ENCODE measurements at places on chromosomes 13 and 19.

DNA sequence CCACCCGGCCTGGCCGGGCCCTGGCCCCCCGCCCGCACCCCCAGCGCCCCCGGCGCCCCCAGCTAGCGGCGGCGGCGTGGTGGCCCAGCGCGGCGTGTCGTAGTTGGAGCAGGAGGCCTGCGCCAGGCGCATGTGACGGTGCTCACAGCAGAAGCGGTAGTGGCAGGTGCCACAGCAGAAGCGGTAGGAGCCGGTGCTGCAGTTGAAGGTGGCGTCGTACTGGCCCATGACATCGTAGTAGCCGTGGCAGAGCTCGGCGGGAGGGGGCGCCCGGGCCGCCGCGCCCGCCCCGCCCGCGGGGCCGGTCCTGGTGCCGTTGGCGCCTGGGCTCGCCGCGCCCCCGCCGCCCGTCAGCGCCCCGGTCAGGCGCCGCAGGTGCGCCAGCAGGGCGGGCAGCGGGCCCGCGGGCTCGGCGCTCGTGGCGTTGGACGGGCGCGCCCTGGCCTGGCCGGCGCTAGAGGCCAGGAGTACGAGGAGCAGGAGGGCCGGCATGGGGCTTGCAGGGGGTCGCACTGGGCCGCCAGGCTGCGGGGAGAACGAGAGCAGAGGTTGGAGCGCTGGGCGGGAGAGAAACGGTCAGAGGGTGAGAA lies 633 bp downstream of the SHISA7 start:
- DNase-seq: no peak

DNA sequence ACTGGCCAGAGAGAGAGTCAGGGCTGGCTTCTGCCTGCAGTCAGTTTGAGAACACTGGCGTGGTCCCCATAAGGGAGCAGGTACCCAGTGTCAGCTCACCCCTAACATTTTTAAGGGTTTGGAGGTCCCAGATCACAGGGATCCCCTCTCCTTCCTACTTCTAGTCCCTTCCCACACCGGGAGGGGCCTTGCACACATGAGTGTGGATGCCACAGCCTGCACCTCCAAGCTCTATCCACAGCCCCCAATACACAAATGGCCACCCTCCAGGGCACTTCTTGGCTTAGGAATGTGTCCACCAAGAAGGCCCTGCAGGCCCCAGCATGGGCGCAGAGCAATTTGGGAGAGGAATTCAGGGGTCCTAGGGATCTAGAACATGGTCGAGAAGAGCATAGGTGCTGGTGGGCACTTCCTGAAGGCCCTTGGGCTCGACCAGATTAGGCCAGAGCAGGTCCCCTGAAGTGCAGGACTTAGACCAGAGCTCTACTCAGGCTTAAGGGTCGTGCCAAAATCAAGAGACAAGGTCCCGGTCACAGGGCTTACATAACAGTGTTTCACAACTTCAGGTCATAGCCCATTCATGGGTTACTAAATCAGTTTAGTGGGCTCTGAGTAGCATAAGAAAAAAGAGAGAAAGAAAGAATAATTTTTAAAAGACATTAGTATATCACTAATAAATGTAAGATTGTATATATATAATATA lies 16.0 kb downstream of the FXYD5 start:
- DNase-seq: no peak

- peak; percentile 35 for DNase-seq
These were observed 263.0 kb downstream of the KLF12 start for GRCh38 chr13:73870970-73871935.

DNA sequence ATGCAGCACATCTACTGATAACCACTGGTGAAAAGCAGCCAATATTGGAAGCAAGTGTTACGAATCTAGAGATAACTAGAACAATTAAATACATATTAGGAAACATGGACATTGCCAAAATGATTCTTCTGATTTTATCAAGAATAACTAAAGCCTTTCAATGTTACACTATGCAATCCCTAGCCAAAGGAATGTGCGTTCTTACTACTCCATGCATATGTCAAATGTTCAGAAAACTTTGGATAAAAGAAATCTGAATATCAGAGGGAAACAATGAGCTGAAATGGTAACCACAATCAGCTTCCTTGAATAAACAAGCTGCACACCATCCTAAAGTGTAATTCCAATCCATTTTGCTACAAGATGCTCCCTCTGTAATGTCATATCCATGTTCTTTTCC lies 951 bp upstream of the POSTN start:
- no peak for DNase-seq

- no peak for DNase-seq
These were observed 35.0 kb upstream of the TNFSF11 start for GRCh38 chr13:42538996-42539395.

GRCh38 chr19:4227771-4228170 lies 1.6 kb upstream of the EBI3 start:
- DNase-seq: no peak

- DNase-seq: no peak
These were observed 906.3 kb downstream of the PCDH9 start for GRCh38 chr13:66323745-66324347.

- DNase-seq: no peak
These were observed 147.1 kb downstream of the TBC1D4 start for GRCh38 chr13:75334634-75335447.

DNA sequence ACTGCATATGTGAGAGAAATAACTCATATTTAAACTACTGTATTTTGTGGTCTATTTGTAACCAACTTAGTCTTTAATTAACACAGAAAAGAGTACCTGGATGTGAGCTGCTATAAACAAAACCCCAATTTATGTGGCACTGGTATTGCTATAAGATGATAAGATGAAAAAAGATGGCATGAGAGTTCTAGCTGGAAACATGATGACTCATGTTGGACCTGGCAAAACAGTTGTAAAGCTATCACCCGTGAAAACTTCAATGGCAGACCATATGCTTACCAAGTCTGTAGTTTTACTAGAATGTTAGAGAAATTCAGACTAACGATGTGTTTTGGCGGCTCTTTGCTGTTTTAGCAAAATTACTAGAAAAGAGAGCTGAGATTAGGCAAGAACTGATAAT lies 69.6 kb upstream of the PCDH9 start:
- no peak for DNase-seq
